ENCODE measurements at places on chromosomes 2 and 18. TPM values are rescaled to one million over a fixed set of nuclear protein-coding genes. Genes with fewer than 3 reads are reported as not detected.

Gene IL1B
- total RNA-seq = 7.0 TPM

Gene MRPL44
- 80.8 TPM for total RNA-seq

GRCh38 chr2:8549942-8550341 is 131.9 kb upstream of the ID2 start:
- no peak for DNase-seq
- H3K27ac ChIP-seq = no peak overlapping the region
- H3K27me3 ChIP-seq = no peaks in the 10 kb centered on the region
- H3K4me1 ChIP-seq = peaks cover under 1% of the 10 kb centered on the region
- no peaks in the 10 kb centered on the region for H3K36me3 ChIP-seq

Gene MALL
- 1.3 TPM for total RNA-seq

Gene TMEM247
- not detected for total RNA-seq

Gene TBR1
- not detected for total RNA-seq

DNA sequence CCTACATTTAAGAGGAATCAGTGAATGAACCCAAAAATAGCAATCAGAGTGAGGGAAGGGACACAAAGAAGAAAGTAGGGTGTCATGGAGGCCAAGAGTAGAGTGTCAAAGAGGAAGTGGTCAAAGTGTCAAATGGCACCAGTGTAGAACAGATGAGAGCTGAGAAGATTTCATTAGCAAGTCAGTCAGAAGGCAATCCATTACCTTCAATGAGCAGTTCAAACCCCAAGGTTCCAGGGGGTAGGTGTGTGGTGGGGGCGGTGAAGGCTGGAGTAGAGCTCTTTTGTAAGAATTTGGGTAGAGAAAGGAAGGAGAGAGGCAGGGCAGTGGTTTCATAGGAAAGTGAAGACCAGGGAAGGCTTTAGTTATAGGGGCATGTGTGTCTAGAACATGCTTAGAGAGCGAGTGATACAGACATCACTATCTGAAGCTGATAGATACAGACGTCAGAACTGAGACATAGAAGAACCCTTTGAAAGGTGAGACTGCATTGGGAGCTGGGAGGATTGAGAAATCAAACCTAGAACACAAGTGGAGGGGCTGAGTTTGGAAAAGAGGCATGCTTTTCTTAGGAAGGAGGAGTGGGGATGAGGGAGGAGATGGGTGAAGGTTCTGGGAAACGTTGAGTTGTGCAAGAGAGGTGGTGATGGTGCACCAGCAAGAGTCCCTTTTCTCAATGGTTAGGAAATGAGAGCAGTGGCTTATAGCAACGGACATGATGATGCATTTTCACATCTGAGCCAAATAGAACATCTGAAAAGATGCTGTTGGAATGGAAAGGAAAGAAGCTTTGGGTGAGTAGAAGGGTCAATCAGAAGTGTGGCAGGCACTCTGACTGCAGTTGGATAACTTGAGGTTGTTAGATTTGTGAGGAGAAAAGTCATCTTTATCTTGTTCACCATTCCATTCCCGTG is 48.9 kb upstream of the IL1RL1 start:
- H3K36me3 ChIP-seq = no peaks in the 10 kb centered on the region
- H3K4me1 ChIP-seq = no peaks in the 10 kb centered on the region
- no peaks in the 10 kb centered on the region for H3K27me3 ChIP-seq
- peak overlapping the region; percentile 60 for H3K27ac ChIP-seq
- H3K4me3 ChIP-seq = no peak overlapping the region

GRCh38 chr2:28444956-28445355 is 50.9 kb upstream of the PLB1 start:
- no peaks in the 10 kb centered on the region for H3K36me3 ChIP-seq
- DNase-seq = no peak
- H3K4me1 ChIP-seq = no peaks in the 10 kb centered on the region

Gene PARD3B
- total RNA-seq = 30.8 TPM

DNA sequence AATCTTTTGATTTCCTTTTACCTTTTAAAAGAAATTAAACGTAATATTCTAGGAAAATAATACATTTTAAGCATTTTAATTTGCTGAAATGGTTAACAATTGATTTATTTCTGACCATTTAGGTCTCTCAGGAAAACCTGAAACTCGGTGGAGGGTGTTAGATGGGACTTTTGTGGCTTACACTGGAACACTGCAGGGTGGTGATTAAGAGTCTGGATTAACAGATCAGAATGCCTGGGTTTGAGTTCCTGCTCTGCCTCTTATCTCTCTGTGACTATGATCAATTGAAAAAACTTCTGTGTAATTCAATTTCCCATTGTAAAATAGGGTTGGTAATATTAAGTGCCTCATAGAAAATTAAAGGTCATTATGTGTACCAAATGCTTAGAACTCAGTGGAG is 168.7 kb downstream of the UBE2E3 start:
- no peak for DNase-seq
- H3K27me3 ChIP-seq = no peaks in the 10 kb centered on the region
- no peak overlapping the region for H3K27ac ChIP-seq
- no peaks in the 10 kb centered on the region for H3K36me3 ChIP-seq
- no peak overlapping the region for H3K4me3 ChIP-seq
- peaks cover 10% of the 10 kb centered on the region for H3K4me1 ChIP-seq

GRCh38 chr2:59761966-59762365 is 791.5 kb downstream of the BCL11A start:
- H3K4me3 ChIP-seq = no peak overlapping the region
- no peaks in the 10 kb centered on the region for H3K36me3 ChIP-seq
- no peaks in the 10 kb centered on the region for H3K27me3 ChIP-seq
- H3K27ac ChIP-seq = no peak overlapping the region
- no peak for DNase-seq

DNA sequence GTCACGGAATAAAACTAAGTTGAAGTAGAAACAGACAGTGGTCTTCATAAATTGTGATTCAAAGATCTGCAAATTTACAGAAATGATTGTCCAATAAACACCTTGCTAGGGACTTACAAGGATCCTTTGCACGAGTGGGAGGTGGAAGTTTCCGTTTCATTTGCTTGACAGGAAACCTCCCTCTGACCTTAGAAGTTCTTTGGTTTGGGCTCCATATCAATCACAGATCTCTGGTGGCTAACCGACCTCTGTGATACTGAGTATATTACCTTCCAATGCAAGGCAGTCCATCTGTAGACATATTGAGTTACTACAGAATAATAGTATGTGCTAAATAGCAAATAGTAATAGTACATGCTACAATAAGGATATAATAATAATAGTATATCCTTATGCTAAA is 33.7 kb upstream of the RNF152 start:
- no peak overlapping the region for H3K4me3 ChIP-seq
- H3K36me3 ChIP-seq = no peaks in the 10 kb centered on the region
- no peak for DNase-seq
- H3K27ac ChIP-seq = no peak overlapping the region
- no peaks in the 10 kb centered on the region for H3K27me3 ChIP-seq

DNA sequence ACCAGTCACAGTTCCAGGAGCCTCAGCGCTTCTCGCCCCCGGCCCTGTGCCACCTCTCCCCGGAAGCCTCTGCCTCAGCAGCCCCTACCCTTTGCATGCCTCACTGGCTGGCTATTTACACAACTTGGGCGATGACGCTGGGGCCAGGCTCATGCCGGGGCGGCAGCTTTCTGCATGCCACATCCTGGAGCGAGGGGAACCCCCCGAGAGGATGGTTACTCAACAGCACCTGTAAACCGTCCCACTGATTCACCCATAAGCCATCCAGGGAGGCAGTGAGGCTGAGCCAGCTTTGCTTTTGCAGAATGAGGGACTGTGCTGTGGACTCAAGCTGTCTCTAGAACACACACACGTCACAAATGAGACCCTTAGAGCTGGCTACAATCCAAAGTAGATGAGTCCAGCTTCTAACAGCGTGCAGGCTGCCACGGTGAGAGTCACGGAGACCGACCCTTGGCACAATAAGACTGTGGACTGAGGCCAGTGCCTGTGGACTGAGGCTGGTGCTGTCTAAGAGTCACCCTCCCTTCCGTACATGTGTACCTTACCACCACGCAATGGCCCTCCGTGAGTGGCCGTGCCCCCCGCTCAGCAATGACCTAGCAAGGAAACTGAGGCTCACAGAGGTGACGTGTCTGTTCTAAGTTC is 45.6 kb upstream of the ODC1 start:
- H3K36me3 ChIP-seq = no peaks in the 10 kb centered on the region
- no peak overlapping the region for H3K27ac ChIP-seq
- DNase-seq = peak; percentile 87

DNA sequence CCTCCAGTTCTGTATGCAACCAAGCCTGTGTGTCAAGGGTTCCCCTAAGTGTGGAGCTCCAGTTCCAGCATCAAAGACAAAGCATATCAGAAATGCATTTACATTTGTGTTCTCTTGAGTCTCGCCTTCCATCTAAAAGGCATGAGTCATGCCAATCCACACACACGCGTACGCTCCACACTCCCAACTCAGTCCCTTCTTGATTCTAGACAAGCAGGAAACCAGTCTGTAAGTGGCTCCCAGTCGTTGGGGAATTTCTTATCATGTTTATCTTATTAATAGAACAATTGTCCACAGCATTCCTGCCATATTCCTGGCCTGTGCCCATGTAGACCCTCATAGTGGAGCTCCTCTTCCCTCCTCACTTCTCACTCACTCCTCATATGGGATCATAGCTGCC is 86.4 kb upstream of the SLC35G4 start:
- DNase-seq = no peak
- H3K4me1 ChIP-seq = no peaks in the 10 kb centered on the region
- H3K36me3 ChIP-seq = no peaks in the 10 kb centered on the region

Gene SCYGR1
- total RNA-seq = not detected

DNA sequence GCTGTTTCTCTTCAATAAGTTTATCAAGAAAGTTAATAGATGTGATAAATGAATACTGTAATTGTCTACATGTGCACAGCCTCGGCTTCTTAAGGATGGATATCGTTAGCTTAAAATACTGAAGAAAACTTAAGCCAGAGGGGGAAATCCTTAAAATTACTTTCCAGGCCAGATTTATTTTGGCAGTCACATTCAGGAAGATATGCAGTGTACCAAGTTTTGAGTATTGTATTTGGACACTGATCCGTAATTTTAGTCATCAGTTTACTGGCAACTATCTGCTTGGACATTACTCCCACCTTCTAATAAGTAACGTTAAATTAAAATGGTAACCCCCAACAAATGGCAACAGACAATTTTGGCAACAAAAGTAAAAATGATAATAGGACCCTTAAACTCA is 770.0 kb upstream of the ZEB2 start:
- no peaks in the 10 kb centered on the region for H3K4me1 ChIP-seq
- no peaks in the 10 kb centered on the region for H3K36me3 ChIP-seq
- no peaks in the 10 kb centered on the region for H3K27me3 ChIP-seq
- no peak for DNase-seq
- H3K4me3 ChIP-seq = no peak overlapping the region

GRCh38 chr18:67951137-67951536 is 434.6 kb upstream of the DSEL start:
- H3K4me1 ChIP-seq = no peaks in the 10 kb centered on the region
- no peak overlapping the region for H3K27ac ChIP-seq
- no peak for DNase-seq
- H3K27me3 ChIP-seq = no peaks in the 10 kb centered on the region
- H3K4me3 ChIP-seq = no peak overlapping the region

DNA sequence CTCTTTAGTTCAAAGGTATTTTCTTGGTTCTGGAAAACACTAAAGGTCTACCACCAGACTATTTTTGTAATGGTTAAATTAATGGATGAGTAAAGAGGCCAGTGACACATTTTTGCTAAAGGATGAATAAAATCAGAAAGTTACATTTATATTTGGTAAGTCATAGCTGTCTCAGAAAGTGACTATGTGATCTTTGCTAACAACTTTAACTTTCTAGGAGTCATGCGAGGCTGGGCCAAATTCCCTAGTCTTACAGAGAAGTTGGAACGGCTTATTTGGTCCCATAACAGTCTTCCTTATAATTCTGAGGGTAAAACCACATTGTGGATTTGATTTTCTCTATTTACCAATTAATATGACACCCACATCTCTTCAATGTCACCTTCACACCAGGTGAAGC is 198.1 kb downstream of the PDE1A start:
- no peak overlapping the region for H3K4me3 ChIP-seq
- no peaks in the 10 kb centered on the region for H3K36me3 ChIP-seq
- no peak for DNase-seq
- H3K27me3 ChIP-seq = no peaks in the 10 kb centered on the region
- H3K27ac ChIP-seq = no peak overlapping the region

- H3K4me1 ChIP-seq = no peaks in the 10 kb centered on the region
- H3K4me3 ChIP-seq = no peak overlapping the region
- H3K27ac ChIP-seq = no peak overlapping the region
Observed at GRCh38 chr2:174918886-174919526, 86.2 kb downstream of the CHN1 start.

Gene IL1F10
- total RNA-seq = not detected

- H3K27me3 ChIP-seq = no peaks in the 10 kb centered on the region
- no peak for DNase-seq
- no peaks in the 10 kb centered on the region for H3K4me1 ChIP-seq
- H3K4me3 ChIP-seq = no peak overlapping the region
- no peaks in the 10 kb centered on the region for H3K36me3 ChIP-seq
Observed at GRCh38 chr2:234269769-234270204, 219.3 kb downstream of the SPP2 start.

DNA sequence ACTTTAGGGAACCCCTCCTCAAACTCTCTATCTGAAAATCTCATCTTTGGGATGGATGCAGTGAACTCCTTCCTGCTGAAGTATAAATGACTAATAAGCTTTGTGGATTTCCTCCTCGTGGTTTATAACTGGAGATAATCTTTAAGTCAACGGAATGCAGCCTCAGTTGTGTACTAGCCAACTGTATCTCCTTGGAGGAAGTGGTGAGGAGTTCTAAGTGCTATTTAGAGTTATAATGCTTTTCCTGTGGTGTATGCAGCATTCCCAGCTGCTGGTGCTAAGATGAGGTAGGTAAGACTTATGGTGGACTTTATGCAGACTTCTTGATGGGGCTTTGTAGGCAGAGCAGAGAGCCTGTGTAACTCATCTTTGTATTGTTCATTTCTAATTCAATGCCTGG is 90.9 kb downstream of the LYPD6B start:
- H3K27ac ChIP-seq = peak overlapping the region; percentile 50
- H3K4me3 ChIP-seq = no peak overlapping the region
- DNase-seq = no peak
- no peaks in the 10 kb centered on the region for H3K27me3 ChIP-seq

DNA sequence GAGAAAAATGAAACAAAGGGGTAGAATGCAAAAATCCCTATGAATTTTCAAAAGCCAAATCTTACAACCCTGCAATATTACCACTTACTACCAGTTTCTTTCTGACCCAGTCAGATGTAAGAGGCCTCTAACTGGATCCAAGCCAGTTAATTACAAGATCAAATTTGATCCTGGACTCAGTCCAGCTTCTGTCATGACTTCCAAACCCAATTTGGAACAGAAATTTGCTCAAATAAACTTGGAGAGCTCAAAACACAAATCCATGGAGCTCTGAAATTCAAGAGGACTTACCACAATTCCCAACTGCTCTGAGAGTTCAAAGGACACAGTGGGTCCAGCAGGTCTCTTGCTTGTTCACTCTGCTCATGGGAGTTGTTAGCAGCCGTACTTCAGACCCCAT is 1271.7 kb upstream of the SLC39A10 start:
- no peaks in the 10 kb centered on the region for H3K27me3 ChIP-seq
- H3K27ac ChIP-seq = no peak overlapping the region
- DNase-seq = no peak
- no peaks in the 10 kb centered on the region for H3K4me1 ChIP-seq

All from stomach (tissue), 19 donors.